Thymus (tissue), 14 donors: ENCODE measurements at places on chromosomes 7 and 10. TPM values are rescaled to one million over a fixed set of nuclear protein-coding genes. Genes with fewer than 3 reads are reported as not detected.

DNA sequence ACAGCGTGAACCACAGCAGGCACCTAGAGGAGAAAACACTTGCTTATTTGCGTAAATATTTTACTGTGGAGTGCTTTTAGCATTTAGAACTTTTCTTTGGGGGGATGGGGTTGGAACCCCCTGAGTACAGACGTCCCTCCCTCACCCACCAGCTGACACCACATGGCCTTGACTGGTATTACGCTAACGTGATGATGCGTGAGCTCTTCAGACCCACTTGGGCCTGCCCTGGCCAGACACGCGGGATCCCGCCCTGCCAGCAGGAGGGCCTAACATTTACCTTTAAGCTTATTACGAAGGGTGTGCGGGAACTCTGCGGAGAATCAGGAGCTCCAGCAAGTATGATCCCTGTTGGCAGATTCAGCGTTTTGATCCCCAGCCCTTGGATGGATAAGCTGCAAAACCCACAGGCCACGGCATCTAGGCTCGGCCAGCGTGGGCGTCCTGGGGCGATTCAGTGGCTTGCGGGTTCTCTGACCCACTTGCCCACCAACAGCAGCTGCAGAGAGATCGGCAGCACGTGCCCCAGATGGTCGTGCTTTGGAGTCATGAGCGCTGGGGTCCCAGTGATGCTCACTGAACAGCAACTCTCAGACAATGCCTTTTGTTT, 545.5 kb upstream of the FOXK1 start:
- no peak for DNase-seq

- no peak for DNase-seq
These were observed 64.4 kb downstream of the NRBF2 start for GRCh38 chr10:63197344-63198092.

GRCh38 chr10:17220652-17221100, 7.4 kb upstream of the VIM start:
- no peak for DNase-seq

GRCh38 chr10:70607936-70608335, 5.4 kb upstream of the PRF1 start:
- no peak for DNase-seq

DNA sequence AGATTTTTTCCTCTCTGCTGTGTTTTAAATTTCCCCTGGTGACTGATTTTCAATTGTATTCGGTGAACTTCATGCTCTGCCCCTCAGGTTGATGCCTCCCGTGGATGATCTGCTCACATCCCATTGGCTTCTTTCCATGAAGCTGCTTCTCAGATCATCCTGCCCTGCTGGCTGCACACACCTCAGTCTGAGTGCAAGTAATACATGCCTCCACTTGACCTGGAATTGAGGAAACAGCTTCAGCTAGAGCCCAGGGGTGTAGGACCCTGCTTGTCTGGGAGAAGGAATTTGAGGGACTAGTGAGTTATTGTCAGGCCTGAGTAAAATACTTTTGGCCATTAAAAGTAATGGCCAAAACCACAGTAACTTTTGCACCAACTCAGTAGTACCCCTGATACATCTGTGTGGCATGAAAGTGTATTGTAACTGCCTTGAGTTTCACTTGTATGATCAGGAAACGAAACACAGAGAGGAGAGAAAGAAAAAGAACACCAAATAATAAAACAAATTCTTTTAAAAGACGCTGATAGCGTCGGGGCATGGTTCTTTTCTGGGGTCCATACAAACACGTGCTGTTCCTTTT, 49.4 kb downstream of the SPAM1 start:
- no peak for DNase-seq

DNA sequence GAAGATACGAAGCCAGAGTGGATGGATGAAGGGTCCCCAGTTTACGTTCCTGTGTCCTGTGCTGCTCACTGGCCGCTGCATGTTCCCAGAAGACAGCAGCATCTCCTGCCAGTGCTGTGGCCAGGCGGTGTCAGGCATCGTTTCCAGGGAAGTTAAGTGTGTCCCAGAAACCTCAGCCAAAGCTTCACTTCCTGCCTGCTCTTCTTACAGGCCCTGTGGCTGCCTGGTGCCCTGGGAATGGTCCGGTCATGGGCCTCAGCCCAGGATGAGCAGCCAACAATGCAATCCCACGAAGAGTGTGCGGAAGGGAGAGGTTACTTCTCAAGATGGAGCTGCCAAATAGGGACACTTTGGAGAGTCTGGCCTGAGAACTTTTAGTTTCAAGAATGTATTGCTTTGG, 99.7 kb upstream of the TARP start:
- DNase-seq: no peak

Gene PIP
- 0.28 TPM for total RNA-seq

Gene PRKG1
- 7.4 TPM for total RNA-seq

Gene PON1
- 11.7 TPM for total RNA-seq

Gene KLLN
- total RNA-seq: 0.90 TPM
